ENCODE measurements at places on chromosomes 3 and 15.

GRCh38 chr3:102574355-102574754 is 139.5 kb downstream of the ZPLD1 start:
- DNase-seq: no peak

DNA sequence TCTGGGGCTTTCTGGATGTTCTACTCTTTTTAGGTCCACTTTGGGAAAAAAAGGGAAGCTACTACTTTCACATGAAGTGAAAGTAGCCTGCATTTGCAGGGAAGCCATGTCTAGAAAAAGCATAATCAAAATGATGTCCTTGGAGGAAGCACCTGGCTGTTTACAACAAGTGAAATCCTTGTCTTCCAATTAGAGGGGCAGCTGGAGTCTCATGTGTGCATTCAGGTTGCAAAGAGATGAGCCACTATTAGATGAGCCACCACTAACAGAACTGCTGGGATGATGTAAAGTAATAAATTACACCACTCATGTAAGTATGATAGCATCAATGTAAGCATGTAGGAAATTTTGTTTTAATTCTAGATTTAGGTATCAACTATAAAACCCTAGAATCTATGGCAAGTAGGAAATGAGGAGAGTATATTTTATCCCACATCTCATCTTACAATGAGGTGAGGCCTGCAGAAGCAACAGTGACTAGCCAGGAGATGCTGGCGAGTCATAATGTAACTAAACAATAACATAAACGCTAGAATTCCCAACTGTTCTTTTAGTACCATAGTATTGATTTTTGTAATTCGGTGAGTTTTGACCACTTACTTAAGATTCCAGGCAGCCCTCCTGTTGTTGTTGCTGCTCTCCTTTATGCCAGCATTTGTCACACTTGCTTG is 75.9 kb downstream of the TMEM108 start:
- no peak for DNase-seq

DNA sequence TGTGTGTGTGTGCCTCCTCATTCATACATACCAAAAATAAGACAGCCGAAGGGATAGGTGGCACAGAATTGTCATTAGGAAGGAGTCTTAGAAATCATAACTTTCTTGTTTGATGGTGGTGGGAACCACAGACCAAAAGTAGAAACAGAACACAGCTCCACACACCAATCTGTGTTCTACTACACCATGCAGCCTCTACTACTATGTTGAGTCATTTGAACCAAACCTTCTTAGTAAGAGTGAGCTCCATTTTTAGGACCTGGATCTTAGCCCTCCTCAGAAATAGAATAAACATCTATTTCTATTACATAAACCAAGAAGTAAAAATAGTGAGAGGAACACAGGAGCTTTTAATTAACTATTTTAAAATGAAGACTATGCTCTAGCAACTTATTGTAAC is 27.9 kb upstream of the PLCH1 start:
- DNase-seq: no peak

DNA sequence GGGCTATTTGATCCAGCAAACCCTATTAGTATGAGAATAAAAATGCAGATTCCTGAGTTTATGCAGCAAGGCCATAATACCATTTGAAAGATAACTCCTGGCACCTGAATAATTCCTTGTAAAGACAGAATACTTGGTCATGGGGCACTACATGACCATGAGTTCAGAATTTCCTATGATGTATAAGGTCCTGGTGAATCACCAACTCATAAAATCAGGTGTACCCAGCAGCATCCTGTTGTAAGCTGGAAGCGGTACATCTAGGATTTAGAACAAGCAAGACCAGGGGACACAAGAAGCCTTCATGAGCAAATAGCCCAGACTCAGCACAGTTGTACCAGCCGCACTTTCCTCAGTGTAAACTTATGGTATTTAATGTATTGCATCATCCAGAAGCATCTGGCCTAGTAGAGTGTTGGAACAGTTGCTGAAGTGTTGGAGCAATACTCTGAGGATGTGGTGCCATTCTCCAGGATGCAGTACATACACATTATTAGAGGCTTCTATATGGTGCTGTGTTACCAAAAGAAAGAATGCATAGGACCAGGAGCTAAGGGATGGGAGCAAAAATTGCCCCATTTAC is 233.4 kb downstream of the SQOR start:
- DNase-seq: no peak

DNA sequence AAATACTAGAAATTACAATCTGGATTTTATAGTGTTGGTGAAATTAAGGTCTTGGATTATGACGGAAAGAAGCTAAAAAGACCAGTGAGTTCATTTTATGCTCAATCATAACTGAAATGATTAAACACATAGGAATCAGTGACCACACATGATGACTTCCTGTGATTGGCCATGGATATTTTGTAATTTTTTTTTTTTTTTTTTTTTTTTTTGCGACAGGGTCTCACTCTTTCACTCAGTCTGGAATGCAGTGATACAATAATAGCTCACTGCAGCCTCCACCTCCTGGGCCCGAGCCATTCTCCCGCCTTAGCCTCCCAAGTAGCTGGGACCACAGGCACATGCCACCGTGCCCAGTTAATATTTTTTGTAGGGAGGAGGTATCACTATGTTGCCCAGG is 47.4 kb downstream of the PAQR5 start:
- peak; percentile 12 for DNase-seq

DNA sequence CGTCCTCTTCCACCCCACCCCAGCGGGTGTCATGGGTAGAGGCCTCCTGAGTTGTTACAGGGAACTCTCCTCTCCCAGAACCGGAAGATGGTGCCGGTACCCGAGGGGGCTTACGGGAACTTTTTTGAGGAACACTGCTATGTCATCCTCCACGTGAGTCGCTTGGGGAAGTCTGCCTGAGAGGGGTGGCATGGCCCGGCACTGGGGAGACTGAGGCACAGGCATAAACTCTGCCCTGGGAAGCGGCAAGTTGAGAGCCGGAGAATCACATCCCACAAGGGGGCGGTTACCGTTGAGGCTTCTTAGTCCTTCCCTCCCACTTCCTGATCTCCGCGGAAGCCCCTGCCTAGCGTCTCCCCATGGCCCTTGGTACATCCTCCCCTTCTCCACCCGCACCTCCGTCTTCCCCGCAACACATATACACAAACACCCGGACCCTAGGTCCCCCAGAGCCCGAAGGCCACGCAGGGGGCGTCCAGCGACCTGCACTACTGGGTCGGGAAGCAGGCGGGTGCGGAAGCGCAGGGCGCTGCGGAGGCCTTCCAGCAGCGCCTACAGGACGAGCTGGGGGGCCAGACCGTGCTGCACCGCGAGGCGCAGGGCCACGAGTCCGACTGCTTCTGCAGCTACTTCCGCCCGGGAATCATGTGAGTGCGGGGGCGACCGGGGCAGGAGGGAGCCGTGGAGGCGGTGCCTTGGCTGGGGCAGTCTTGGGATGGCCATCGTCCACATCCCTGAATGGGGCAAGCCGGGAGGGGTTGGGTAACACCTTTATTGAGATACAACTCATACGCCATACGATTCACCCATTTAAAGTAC is 3.4 kb downstream of the VILL start:
- DNase-seq: peak; percentile 21

DNA sequence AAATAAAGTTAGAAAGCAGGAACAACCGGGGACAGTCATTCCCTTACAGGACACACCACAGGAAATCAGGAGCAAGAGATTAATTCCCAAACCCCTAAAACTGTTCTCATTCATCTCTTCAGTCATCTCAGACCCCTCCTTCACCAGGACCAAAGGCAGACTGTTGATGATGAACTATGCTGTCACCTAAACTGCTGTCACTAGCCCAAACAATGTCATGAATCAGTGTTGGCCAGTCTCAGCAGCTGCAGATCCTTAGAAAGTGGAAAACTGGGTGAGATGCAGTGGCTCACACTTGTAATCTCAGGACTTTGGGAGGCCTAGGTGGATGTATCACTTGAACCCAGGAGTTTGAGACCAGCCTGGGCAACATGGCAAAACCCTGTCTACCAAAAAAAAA is 909.6 kb downstream of the ROBO1 start:
- DNase-seq: no peak

DNA sequence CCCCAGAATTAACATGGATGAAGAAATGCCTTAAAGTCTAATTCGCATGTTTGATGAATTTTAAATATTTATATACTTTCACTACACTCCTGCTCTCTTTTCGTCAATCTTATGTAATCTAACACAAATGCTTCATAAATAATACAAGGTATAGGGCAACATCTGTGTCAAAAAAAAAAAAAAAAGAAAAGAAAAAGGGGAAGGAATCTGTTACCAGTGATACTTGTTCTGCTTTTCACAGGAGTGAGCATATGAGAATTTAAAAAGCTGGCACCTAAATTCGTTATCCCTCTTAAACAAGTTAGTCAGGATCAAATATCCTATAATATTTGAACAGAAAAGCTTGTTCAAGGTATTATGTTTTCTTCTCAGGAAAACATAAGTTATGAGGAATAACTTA is 243.8 kb downstream of the KCNH8 start:
- DNase-seq: no peak

GRCh38 chr3:186988806-186989205 is 58.5 kb downstream of the ST6GAL1 start:
- no peak for DNase-seq

DNA sequence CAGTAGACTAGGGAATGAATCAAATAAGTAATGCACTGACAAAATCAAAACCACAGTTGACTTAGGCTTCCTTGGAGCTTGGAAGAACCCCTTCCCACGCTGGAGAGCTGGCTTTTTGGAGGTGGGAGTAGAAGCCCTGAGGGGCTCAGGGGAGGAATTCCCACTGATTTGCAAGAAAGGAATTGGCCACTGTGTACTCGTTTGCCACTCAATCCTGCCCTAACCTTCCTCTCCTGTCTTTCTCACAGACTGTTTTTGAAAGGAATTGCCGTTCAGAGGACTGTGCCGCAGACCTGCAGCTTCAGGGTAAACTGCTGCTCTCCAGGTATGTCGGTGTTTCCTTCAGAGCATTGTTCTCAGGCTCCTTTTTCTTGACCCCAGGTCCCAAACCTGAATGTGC is 208.2 kb upstream of the CTDSPL start:
- no peak for DNase-seq

DNA sequence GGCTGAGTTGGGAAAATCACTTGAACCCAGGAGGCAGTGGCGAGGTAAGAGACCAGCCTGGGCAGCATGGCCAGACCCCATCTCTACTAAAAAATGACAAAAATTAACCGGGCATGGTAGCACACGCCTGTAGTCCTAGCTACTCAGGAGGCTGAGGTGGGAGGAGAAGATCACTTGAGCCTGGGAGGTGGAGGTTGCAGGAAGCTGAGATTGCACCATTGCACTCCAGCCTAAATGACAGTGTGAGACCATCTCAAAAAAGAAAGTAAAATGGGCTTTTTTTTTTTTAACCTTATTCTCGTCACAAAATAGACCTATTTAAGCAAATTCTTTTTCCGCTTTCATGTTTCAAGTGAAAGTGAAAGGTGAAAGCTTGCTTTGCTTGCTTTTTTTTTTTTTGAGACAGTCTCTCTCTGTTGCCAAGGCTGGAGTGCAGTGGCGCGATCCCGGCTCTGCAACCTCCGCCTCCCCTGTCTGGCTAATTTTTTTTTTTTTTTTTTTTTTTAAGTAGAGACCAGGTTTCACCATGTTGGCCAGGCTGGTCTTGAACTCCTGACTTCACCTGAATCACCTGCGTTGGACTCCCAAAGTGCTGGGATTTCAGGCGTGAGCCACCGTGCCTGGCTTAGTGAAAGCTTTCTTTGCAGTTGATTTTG is 3.6 kb downstream of the PDIA3 start:
- no peak for DNase-seq

DNA sequence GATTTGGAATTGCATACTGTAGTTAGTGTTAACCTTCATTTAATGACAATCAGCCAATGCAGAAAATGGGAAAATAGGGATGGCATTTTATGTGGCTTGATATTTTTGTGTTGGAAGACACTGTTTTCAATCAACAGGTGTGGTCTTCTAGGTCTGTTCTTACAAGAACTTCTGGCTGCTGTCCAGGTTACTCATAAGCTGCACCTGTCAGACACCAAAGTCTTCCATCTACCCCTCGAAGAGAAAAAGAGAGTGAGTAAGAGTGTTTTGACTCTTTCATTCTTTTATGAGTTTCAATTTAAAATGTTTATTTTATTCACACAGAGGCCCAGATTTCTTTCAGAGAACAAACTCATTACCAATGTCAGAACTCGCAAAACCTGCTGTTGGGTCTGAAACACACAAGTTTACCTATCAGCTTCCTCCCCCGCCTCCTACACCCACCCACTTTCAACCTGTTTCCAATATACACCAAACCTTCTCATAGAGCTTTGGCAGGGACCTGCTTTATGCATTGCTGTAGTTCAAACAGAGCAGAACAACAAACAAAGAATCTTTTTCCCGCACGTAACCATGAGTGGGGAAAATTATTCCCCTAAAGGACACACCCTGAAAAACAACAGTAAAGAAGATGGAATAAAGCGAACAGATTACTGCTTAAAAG is 767.7 kb upstream of the ALCAM start:
- DNase-seq: no peak

DNA sequence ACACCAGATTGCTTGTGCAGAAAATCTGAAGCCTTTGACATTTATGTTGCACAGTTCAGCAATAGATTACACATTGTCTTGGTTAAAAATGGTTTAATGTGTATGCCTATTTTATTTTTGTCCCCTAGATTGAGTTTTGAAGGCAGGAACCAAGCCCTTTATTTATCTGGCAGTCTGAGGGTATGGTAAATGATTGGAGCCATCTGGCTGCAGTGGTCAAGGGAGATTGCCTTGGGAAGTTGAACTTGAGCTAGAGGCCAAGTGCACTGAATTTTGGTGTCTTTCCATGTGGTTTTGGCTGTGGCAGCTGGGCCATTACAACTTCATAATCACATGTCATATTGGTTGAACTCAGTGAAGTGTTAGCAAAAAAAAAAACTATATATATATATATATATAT is 248.7 kb upstream of the C2CD4B start:
- no peak for DNase-seq

DNA sequence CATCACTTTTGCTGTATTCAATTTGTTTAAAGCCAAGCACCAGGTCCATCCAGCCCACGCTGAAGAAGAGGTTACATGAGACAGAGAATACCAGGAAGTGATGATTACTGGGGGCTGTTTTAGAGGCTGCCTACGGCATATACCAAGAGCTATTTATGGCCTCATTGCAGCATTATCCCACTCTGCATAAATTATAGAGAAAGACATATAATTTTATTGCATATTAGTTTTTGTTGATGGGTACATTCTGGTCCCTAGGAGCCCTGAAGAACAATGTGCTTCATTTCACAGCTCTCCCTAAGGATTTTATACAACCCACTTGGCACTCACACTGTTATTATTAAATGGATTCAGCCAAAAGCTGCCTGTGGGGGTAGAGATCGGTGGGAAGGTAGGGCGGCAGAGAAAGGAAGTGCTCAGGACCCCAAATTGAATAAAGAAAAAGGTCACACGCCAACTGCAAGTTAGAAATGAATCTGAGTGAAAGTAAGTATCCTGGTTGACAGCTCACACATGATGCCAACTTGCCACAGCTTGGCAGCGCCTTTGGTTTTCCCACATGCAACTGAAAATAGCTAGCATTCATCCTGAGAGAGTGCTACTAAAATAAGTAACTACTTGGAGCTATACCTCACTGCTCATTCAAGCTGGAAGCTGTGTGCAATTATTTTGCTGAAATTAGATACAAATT is 73.7 kb downstream of the CCNL1 start:
- no peak for DNase-seq

All from fibroblast of skin of left biceps (primary cell).